OCI-LY7 (cell line): ENCODE measurements at places on chromosomes 3 and 15.

GRCh38 chr3:189950258-189950657, 170.4 kb downstream of the P3H2 start:
- no peak for DNase-seq

DNA sequence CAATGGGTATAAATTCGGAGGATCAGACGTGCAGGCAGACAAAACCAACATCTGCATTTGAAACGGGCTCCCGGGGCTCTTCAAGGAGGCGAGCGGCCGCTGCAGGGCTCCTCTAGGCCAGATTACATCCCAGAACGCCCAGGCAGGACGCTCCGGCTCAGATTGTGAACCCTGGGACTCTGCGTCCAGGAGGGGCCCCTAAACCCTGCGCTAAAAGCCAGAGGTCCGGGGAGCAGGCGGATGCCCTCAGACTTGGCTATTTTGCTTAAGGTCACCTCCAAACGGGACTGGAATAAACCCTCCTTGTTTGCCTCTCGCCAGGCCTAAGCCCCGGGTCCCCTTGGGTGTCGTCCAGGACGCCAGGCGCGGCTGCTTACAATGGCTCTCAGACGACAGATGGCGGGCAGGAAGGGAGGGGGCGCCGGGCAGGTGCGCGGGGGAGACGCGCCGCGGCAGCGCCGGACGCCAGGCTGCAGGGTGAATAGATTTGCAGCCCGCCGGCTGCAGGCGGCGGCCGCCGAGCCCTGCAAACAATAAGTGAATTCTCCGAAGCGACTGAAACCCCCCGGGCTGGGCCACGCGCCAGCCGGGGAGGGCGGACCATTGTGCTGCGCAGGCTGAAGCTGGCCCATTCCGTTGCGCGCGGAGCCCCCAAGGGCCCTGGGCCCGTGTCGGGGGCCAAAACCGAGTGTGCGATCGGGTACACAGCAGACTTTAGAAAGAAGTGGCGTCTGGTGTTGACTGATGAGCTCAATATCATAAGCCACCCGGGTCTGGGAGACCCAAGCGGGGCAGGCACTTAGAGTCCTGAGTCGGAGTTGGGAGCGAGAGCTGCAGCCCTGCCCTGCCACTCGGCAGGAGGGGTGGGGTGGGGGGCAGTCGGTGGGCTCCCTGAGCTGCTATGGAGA, 32.3 kb upstream of the AMOTL2 start:
- no peak for DNase-seq

GRCh38 chr15:61243983-61244593, 15.0 kb upstream of the RORA start:
- no peak for DNase-seq

- no peak for DNase-seq
Observed at GRCh38 chr3:147359177-147360050, 46.9 kb downstream of the ZIC4 start.

DNA sequence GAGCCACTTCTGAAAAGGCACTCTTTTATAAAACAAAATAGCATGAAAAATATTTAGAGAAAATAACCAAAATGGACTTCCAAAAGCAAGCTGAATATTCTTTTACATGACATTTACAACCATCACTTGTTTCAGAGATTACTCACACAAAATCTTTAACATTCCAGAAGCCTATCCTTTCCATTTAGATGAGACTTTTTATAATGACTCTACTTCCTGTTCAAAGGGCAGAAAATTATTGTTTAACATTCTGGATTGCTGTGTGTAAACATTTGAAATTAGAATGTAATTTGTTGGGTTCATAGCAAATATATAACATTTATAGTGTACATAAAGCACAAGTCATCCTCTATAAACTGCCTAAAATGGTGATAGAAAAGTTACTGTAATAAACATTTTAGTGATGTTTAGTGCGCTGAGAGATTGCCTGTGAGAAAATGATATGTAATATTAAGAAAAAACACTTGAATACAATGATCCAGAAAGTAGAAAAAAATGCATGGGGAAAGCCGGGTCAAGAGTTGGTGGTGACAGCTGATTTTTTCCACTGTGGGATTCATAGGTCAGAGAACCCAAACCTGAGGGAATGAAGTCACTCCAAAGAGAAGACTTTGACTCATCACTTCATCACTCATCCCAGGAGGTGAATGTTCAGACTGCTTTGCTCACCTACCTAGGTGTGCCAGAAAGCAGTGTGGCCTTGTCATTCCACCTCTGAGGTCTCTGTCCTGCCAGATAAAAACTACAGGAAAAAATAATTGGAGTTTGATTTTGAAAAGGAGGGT, 305.8 kb downstream of the ARPP21 start:
- DNase-seq = no peak

GRCh38 chr3:195774917-195775316, 36.8 kb downstream of the MUC4 start:
- no peak for DNase-seq

DNA sequence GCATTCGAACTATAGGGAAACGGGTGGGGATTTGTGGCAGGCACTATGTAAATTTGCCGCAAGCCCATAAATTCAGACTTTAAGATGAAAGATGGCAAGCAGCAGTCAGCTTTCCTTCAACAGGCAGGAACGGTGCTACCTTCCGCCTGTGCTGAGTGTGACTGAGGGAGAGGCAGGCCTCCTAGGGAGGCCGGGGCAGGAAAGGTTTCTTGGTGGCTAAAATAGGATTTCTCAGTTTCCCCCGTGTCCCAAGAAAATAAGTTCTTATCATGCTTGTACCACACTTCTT, 12.5 kb downstream of the FLNB start:
- DNase-seq = no peak

DNA sequence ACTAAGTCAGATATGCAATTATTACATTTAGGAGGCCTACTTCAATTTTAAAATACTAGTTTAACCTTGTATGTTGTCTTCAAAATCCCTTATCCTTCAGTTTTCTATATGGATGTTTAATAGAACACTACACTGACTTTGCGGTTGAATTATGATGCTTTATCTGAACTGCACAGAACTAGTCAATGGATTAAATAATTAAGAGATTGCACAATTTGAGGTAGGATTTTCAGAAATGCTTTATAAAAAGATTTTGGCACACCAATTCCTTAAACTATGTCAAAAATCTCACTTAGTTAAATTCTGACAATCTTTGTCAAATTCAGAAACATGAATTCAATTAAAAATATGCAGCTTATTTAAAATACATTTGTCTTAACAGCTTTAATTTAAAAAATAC, 28.1 kb downstream of the ATOSA start:
- DNase-seq = no peak

- no peak for DNase-seq
Observed at GRCh38 chr15:70584838-70585706, 178.3 kb downstream of the UACA start.

GRCh38 chr3:56197991-56198390, 270.3 kb downstream of the ERC2 start:
- no peak for DNase-seq

DNA sequence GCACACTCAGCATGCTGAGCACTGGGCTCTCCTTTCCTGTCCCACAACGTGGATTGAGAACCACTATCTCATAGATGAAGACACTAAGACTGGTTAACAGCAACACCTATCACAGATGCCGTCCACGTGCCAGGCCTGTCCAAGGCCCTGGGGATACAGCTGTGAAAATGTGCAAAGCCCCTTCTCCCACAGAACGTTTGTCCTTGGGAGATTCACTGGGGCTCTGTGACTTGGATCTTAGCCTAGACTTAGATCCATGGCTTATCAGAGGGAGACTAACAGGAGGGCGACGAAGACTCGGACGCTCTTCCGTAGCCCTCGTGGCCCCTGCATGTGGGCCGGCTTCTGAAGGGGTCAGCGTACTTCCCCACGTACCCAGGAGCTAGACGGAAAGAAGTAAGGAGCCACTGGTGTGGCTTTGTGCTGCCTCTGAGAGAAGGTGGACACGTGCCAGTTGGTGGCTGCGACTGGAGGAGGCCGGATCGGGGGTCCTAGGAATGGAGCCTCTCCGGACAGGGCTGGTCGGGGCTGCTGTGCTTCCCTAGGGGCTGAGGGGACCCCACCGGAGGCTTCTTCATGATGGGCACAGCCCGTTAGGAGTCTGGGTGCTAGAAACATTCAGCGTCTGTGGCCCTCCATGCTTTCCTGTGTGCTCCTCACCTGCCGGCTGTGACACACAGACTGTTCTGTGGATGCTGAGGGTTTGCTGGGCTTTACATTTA, 964 bp downstream of the NRROS start:
- no peak for DNase-seq

GRCh38 chr3:30342318-30343060, 263.9 kb upstream of the TGFBR2 start:
- DNase-seq = no peak

- DNase-seq = peak; percentile 28
Observed at GRCh38 chr15:76575274-76575673, 238.7 kb downstream of the ISL2 start.

GRCh38 chr3:146746190-146746589, 141.0 kb upstream of the PLSCR5 start:
- DNase-seq = no peak

GRCh38 chr15:69697916-69698315, 245.3 kb downstream of the RPLP1 start:
- DNase-seq = no peak

DNA sequence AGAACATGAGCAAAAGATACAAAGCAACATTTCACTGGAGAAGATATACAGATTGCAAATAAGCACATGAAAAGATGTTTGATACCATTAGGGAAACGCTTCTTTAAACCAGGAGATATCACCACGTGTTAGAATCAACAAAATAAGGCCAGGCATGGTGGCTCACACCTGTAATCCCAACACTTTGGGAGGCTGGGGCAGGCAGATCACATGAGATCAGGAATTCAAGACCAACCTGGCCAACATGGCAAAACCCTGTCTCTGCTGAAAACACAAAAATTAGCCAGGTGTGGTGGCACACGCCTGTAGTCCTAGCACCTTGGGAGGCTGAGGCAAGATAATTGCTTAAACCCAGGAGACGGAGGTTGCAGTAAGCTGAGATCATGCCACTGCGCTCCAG, 20.5 kb upstream of the MUC20 start:
- no peak for DNase-seq

DNA sequence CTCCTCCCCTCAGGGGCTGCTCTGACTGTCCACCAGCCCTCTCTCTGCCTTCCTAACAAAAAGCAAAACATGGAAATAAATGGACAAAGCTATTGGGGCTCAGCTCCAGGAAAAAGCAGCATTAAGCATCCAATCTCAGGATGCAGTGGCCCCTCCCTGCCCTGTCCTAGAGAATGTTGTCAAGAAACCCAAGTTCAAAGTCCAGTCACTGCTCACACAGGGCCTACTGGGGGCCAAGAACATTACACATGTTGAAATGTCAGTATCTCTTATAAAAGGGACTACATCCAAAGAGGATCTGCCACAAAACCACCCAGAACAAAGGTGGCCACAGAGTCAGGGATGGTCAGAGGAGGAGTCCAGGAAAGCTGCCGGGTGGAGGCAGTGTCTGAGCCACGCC, 7.6 kb upstream of the GRIP2 start:
- DNase-seq = no peak

GRCh38 chr3:188000361-188000861, 153.5 kb upstream of the LPP start:
- peak; percentile 82 for DNase-seq

- no peak for DNase-seq
Observed at GRCh38 chr3:5312290-5312689, 124.8 kb downstream of the EDEM1 start.

GRCh38 chr3:50494126-50494525, 9.3 kb downstream of the CACNA2D2 start:
- no peak for DNase-seq

GRCh38 chr3:156424758-156425157, 130.2 kb downstream of the SSR3 start:
- no peak for DNase-seq

DNA sequence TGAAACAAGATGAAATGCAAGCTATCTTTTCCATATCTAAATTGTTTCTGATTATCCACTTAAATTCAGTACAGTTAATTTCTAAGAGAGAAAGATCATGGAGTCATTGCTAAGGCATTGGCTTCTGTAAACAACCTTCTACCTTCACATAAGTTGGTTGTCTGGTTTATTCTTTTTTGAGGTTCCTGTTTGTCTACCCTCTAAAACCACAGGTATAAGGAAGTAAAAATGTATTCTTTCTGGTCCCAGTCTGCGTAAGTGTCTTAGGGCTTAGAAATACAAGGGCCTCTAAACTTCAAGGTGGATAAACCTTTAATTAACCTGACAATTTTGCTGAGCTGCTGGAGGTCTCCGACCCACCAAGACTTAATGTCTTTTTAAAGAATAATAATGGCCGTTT, 3.6 kb upstream of the ATOSA start:
- DNase-seq = peak; percentile 68

DNA sequence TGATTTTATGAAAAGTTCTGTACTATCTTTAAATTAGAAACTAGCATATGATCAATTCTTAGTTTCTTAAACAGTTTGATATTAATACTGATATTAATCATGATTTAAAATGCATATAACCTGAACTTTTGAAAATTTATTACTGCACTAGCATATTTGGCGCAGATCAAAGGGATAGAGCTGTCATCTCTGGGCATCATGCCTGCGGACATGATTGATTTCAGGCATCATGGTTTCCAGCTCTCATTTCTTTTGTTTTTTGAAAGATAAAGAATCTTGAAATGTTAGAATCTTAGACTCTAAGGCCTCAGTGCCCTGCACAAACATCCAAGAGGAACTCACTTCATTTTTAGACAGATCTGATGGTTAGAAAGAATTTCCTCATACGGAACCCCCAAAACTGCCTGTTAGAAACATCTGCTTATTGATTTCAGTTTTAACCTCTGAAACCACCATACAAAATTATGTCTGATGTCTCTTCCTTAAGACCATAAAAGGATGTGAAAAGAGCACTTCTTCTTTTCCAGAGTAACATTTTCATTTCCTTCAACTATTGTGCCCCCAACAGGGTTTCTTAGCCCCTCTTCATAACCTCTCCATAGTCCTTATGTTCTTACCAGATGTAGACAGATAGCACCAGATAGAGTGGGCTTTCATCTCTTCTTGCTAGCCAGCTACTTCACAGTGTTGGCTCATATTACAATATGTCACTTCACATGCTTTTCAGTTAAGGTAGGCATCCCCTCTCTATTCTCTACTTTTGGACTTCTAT, 110.8 kb downstream of the BBX start:
- peak; percentile 23 for DNase-seq

- no peak for DNase-seq
Observed at GRCh38 chr3:188257384-188258026, 103.5 kb downstream of the LPP start.

DNA sequence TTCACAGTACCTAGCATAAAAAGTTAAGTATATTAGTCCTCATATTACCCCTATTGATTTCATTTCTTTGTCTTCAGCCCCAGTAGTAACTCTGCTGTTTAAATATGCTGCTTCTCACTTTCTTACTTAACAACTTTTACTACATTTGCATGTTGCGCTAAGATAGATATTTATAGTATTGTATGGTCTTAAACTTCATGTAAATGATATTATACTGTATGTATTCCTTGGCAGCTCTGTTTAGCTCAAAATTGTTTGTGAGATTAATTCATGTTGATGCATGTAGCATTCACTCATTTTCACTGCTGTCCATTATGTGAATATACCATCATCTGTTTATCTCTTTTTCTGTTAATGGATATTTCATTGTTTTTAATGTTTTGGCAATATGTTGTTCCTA, 64.4 kb downstream of the PPM1L start:
- DNase-seq = no peak

GRCh38 chr3:49807431-49808114, 4.5 kb downstream of the INKA1 start:
- peak; percentile 66 for DNase-seq

- peak; percentile 16 for DNase-seq
Observed at GRCh38 chr3:125202197-125202596, 10.4 kb downstream of the SLC12A8 start.
